Renal cortical epithelial cell (primary cell): ENCODE measurements at places on chromosomes 2 and 18.
A peak's percentile ranks its signal among the peaks of the same experiment; 100 is the strongest.

DNA sequence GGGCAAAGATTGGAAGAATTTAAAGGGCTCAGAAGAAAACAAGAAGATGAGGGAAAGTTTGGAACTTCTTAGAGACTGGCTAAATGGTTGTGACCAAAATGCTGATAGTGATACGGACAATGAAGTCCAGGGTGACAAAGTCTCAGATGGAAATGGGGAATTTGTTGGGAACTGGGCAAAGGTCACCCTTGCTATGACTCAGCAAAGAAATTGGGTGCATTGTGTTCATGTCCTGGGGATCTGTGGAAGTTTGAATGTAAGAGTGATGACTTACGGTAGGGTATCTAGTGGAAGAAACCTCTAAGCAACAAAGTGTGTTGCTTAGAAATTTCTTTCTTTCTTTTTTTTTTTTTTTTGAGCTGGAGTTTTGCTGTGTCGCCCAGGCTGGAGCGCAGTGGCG is 6.0 kb upstream of the IL1A start:
- DNase-seq: no peak

GRCh38 chr18:8912348-8913326 is 189.9 kb upstream of the NDUFV2 start:
- DNase-seq: no peak

DNA sequence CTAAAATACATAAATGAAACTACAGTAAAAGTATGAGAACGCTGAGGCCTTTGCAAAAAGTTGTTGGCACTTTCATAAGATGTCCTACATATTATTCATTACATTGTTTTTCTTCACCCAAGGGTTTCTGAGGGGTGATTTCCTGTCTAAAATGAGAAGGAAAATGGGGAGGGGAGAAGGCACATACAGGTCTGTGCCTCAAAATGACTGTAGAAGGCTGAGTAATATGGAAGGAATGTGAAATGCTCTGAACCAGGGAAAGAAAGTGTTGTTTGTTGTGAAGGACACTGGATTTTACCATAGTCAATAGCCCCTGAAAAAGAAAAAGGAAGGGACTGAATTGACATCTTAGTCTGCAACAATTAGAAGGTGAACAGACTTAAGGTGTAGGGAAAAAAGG is 99.5 kb upstream of the RNF152 start:
- DNase-seq: peak; percentile 95

DNA sequence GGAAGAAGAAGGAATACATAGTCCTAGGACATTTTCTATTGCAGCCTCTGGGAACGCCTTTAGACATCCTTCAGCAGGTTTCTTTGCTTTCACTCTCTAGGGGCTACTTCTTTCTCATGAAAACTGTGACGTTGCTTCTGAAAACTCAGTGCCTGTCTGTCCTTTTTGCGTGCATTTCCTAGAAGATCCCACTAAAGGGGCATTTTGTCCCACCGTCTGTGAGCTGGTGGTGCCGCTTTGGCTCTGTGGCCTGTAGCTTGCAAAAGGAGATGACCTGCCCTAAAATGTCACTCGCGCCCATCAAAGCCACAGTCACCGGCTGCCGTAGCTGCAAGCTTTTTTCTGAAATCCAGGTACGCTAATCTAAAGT is 579 bp downstream of the STAT4 start:
- DNase-seq: no peak

DNA sequence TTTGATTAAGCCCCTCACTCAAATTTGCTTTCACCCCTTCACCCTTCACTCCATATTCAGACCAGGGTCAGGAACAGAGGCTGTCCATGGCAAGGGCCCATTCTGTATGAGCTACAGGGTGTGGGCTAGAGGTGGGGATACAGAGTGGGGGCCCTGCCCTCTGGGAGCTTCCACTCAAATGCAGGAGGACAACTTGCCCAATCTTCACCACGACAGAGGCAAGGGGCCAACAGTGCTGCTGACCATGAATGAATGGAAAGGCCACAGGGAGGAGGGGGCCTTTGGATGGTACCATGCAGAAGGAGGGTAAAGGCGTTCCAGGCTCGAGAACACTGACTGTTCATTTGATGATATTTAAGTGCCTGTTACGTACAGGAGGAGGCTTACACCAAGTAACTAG is 22.8 kb downstream of the ADRA2B start:
- DNase-seq: no peak

GRCh38 chr2:43152186-43152585 is 74.2 kb downstream of the ZFP36L2 start:
- DNase-seq: no peak

GRCh38 chr2:101160454-101160853 is 9.3 kb upstream of the TBC1D8 start:
- peak; percentile 89 for DNase-seq

DNA sequence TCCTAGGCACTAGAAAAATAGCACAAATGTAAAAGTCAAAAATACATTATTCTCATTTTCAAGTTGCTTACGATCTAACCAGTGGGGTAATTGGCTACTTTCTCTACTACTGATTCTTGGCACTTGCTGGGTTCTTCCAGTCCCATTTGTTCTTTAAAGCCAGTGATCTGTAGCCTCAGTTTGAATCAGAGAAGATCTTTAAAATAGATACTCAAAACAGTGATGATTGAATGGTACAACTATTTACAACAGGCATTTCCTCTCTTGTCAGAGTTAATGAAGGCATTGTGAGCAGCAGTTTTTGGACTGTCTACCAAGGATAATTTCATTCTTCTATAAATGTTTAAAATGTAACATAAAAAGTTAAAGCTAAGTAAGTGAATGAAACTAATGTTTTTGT is 128.3 kb upstream of the FSIP2 start:
- peak; percentile 55 for DNase-seq
